ENCODE measurements at places on chromosomes 1 and 21. TPM values are rescaled to one million over a fixed set of nuclear protein-coding genes. Genes with fewer than 3 reads are reported as not detected.

SPATA17 gene
- 1.00 TPM for total RNA-seq

LRRC71 gene
- total RNA-seq: not detected

ETV3L gene
- total RNA-seq: not detected

CFHR4 gene
- not detected for total RNA-seq

SLAMF6 gene
- total RNA-seq: 0.28 TPM

SYT6 gene
- not detected for total RNA-seq

PROK1 gene
- total RNA-seq: 0.20 TPM

NBPF15 gene
- total RNA-seq: 17.6 TPM

DNA sequence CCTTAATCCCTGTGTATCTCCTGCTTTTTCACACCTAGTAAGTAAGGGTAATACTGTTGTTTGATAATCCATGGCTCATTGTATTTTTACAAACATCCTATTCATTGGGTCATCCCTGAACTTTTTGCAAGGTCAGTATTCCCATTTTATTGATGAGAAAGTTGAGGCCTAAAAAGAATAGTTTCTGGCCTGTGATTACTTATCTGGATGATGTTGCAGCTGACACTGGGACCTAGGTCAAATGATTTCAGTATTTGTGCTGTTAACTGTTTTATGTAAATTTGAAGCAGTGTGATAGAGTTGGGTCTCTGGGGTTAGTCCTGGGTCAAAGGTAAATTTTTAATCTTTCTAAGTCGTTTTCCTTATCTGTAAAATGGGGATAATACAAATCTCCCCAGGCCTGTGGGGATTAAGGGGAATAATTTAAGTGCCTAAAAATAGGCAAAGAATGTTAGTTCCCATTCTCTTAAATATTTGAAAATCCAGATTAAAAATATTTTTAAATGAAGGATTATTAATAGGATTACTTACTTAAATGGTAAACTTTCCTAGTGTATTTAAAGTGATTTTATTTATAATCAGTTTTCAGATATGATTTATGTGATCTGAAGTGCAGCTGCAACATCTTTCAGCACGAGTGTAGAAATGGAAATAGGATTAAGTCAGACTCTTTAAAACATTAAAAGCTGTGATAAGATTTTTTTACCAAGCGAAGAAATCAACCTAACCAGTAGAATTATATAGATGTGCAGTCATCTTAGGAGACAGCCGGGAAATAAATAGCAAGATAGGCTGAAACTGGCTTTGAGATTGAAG, 4.3 kb downstream of the PPP2R5A start:
- no peak for ATAC-seq

DNA sequence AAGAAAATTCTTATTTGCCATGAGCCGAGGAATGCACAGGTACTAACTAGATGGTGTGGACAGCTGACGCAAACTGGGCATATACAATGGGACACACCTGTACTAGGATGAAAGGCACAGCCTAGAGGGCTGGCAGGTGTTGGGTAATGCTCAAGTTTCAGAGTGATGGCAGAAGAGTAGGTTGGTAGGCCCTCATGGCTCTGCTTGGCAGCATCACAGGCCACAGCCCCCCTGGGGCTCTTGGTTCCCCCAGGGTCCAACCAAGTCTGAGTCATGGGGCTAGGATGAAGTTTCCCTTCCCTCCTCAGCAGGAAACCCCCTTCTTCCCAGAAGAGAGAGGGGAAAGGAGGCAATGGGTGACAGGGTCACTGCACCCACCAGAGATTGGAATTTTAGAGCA, 35.2 kb downstream of the SPEN start:
- peak; percentile 70 for ATAC-seq

DNA sequence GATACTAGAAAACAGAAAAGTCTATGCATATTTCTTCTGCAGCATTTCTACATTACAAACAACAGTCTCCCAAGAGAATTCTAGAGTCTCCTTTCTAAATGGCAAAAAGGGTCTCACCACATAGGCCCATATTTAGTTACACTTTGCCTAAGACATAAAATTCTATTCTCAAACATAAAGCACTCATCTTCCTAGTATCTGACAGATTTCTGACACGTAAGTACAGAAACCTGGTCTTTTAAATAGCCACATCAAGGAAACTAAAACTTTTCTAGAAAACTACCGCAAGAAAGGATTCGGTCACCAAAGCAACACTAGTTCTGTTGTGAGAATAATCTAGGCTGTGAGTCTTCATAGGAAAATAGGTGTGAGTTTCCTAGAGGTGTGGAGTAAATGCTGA, 33.6 kb upstream of the CTSK start:
- no peak for ATAC-seq

DNA sequence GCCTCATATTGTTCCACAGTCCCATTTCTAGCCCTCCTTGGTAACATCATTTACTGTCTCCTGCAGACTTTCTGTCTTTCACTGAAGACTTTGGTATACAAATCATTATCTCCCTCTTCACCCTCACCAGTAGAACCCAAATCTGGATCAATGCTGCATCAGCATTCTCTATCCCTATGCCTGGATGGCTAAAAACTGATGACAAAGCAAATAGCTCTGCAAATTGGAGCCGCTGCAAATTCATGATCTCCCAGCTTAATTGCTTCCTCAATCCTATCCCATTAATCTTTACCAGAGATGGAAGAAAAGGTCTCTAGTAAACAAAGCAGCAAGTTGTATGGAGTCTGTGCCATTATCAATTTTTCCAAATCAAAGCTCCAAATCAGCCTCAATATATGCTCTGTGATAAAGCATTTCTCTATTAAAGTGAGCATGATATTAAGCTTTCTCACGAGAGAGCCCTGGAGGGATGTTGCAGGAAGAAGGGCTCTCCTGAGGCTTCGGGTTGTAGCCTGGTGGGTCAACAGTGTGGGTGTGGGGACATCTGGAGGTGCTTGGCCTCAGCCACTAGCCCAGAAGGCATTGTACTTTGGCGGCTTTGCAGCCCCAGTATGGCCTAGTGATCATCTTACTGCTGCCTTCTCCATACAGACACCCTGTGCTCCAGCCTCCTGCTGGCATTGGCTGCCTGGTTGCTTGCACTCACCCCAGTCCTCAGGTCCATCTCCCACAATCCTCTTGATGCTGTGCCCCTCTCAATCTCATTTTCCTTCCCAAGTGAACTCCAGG, 46.2 kb upstream of the COL24A1 start:
- no peak for ATAC-seq

DNA sequence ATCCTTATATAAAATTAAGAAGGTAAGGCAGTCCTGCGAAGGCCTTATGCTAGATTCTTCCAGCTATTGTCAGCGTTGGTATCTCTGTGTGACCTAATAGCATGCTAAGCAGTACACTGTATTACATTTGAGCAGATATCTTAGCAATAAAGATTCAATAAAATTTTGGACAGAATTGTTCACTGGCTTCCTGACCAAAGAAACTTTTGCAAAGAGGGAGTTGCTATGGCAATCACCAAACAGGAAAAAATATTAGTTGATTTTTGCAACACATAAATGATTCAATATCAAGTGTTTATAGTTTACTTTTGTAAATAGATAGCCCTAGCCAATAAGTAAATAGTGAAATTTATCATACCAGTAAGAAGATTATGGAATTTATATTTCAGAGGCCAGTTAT, 31.0 kb upstream of the PLEKHO1 start:
- no peak for ATAC-seq

DNA sequence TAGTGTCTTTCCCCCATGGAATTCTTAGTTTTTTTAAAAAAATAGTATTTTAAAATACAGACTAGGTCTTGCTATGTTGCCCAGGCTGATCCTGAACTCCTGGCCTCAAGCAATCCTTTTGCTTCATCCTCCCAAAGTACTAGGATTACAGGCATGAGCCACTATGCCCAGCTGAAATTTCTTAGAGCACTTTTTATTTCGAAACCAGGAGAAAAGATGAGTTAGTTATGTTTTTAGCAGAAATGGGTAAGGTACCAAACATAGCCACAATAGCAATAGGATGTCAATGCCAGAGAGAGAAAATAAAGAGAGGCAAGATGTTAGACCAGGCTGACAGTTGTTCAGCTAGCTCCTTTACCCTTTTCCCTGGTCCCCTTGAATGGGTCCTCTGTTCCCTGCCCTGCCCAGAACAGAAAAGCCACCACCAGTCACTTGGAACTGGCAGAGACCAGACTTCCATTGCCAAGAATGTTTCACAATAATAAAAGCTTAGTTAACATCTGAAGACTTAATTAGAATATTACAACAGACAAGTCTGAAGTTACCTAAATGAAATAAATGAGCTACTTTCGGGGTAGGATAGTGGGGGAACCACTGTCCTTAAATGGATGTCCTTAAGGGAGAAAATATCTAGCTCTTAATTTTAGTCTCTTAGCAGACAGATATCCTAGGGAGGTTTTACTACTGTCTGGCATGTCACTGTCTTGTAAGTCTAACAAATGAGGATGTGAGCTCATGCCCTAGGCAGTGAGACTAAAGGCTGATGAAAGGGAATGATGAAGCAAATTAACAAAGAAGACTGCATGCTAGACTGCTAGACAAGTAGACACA, 54.3 kb downstream of the ABL2 start:
- ATAC-seq: peak; percentile 79

GRCh38 chr1:117818456-117818855, 111.0 kb downstream of the GDAP2 start:
- no peak for ATAC-seq

DNA sequence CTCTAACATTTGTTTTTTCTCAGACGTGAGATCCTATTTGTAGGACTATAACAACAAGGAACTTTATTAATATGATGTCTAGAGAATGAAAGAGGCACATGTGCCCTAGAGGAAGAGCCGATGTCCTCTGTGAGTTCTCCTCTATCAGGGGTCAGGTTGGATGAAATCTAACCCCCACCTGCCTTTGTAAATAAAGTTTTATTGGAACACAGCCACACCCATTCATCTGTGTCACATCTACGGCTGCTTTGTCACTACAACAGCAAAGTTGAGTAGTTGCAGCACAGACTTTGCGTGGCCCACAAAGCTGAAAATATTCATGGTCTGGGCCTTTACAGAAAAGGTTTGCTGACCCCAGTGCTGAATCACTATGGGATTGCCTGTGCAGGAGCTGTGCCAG, 571 bp upstream of the CAPN9 start:
- no peak for ATAC-seq

- no peak for ATAC-seq
Measured at GRCh38 chr21:15241997-15242736, 177.4 kb upstream of the NRIP1 start.

GRCh38 chr21:44801468-44802395, at the start of gene UBE2G2:
Gene UBE2G2, minus strand, starts transcription at chr21:44801820. Its CDS starts 72 bp downstream, at chr21:44801748.
- ATAC-seq: peak; percentile 88

- ATAC-seq: no peak
Measured at GRCh38 chr1:19438516-19439195, 46.7 kb downstream of the CAPZB start.

DNA sequence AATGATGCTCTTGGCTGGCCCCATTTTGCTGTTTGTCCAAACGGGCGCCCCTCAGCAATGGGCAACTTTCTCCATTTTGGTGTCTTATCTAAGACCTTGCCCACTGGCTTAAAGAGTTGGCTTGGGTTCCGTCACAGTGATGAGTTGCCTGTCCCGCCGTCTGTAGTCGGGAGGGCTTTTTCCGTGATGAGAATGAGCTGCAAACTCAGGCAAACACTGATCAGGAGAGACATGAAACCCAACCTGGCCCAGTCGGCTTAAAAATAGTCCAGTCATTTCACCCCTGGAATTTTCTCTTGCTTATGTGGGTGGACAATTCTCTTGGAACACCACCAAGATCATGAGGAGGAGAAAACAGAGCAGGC, 79.3 kb downstream of the ST6GALNAC3 start:
- ATAC-seq: no peak

GRCh38 chr1:57576756-57577155, 152.9 kb upstream of the DAB1 start:
- ATAC-seq: no peak

- no peak for ATAC-seq
Measured at GRCh38 chr1:67771749-67772148, 61.5 kb downstream of the GNG12 start.

DNA sequence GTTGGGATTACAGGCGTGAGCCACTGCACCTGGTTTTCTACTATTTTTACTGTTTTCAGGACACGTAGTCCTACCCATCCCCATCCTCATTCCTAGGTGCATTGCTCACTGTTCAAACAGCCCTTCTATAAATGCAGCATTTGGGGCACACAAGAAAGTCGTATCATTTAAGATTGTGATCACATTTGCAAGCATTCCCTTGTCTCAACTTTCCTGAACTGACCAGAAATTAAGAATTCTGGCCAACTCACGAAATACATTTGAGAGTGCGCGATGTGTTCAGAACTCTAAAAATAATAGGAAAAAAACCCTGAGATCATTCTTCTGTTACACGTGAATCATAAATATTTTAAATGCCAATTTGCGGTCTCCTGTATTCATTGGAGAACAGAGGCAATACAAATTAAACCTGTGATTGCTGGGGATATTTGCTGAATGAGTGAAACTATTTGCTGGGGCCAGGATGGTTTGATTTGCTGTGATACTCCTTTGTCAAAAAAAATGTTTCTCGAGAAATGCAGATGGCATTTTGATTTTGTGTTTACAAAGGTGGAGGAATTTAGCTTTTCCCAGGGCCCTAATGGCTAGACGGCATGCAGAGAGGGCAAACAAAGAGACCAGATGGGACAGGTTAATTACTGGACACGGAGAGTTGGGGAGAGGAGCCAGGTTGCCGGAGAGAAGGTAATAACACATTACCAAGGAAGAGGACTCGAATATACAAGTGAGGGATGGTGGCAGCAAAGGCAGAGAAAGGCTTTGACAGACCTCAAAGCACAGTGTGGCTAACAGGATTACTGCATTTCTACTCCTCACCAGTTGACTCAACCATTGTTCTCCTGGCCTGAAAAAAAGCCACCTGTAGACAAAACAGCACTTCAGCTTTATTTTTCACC, 38.4 kb downstream of the STPG1 start:
- no peak for ATAC-seq

- no peak for ATAC-seq
Measured at GRCh38 chr21:41933313-41934079, 20.3 kb downstream of the C2CD2 start.

All from esophagus mucosa (tissue), 1 donor.